ENCODE measurements at places on chromosomes 12 and 14.

DNA sequence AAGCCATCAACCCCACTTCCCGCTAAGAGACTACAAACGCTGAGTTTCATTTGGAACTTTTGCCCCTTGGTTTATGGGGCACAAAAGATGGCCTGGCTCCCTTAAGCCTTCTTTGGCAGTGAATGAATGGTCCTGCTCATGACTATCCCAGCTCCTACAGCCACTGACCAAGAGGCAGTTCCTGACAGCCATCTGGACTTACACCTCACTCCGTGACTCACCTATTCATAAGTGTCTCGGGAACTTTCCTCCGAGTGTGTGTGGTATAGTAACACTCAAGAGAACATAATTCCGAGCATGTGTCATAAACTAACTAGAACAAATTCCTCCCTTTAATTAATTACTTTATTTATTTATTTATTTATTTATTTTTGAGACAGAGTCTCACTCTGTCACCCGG lies 51.9 kb upstream of the NUDT4 start:
- DNase-seq: no peak

- no peak for DNase-seq
Measured at GRCh38 chr14:104307246-104307626, 168.8 kb downstream of the KIF26A start.

GRCh38 chr12:124233846-124234640 lies 60.9 kb upstream of the RFLNA start:
- no peak for DNase-seq

- DNase-seq: no peak
Measured at GRCh38 chr12:121600702-121601336, 20.0 kb upstream of the KDM2B start.

GRCh38 chr14:94890785-94891184 lies 120.9 kb upstream of the GSC start:
- DNase-seq: no peak

GRCh38 chr14:71799841-71800240 lies 132.4 kb upstream of the RGS6 start:
- no peak for DNase-seq

DNA sequence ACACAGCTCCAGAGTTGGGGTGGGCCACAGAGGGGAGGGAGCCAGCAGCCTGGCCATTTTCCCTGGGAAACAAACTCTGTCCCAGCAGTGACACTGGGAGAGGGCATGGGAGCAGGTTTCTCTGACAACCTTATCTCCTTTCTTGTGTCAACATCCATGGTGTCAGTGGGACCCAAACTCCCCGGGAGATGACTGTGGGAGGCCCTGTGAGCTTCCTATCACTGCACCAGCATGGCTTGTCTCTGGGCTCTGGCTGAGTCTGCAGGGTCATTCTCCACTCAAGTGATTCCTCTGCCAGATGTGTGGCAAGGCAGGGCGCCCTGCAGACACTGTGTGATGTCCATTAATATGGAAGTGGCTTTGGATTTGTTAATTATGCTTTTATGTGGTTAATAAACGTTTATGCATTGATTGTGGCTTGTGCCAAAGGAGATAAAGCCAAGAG lies 10.1 kb downstream of the LRTM2 start:
- DNase-seq: no peak

- DNase-seq: no peak
Measured at GRCh38 chr12:89382328-89382727, 30.0 kb upstream of the DUSP6 start.

- DNase-seq: no peak
Measured at GRCh38 chr14:23062002-23062401, 4.7 kb upstream of the CDH24 start.

DNA sequence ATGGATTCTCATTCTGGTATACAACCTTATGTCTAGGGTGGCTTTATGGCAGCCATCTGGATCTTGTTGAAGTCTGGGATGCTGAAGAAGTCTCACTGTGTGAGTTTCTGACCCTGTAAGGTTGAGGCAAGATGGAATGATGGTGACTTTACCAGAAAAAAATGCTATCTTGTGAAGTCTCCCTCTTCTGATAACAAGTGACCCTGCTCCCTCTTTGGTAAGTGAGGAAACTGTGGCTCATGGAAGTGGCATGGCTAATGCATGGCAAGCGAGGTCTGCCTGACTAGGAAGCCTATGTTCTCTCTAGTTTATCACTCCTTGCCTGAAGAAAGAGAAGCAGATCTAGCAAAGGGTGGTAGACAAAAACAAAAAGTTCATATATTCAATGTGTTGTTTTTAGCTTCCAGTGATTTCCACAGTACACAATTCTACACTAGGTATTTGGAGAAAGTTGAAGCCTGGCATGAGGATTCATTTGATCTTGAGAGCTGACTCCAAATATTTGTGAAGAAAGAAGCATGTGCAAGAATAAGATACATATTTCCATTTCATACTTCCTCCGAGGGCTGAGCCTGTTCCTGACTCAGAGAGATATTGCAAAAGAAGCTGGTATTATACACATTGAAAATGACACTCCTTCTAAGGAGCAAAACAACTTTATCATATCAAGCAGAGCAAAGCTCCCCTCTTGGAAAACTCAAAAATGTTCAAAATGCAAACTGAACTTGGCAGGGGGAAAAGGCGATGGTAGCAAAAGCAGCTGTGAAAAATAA lies 63.6 kb downstream of the HELB start:
- DNase-seq: no peak

- no peak for DNase-seq
Measured at GRCh38 chr12:132076711-132077110, 67.4 kb downstream of the DDX51 start.

GRCh38 chr12:116441292-116441691 lies 117.9 kb upstream of the MAP1LC3B2 start:
- no peak for DNase-seq

- DNase-seq: no peak
Measured at GRCh38 chr14:63009495-63009894, 35.8 kb downstream of the KCNH5 start.
